CD4-positive, alpha-beta T cell (primary cell): ENCODE measurements at places on chromosomes 7 and 10.

GRCh38 chr10:191703-192518 lies 56.7 kb downstream of the ZMYND11 start:
- no peaks in the 10 kb centered on the region for H3K27me3 ChIP-seq
- H3K27ac ChIP-seq, result no peak overlapping the region
- DNase-seq, result no peak
- peaks cover 8% of the 10 kb centered on the region for H3K36me3 ChIP-seq
- H3K4me3 ChIP-seq, result no peak overlapping the region

- H3K27ac ChIP-seq, result no peak overlapping the region
- no peak for DNase-seq
- no peaks in the 10 kb centered on the region for H3K36me3 ChIP-seq
- H3K4me3 ChIP-seq, result no peak overlapping the region
- no peaks in the 10 kb centered on the region for H3K27me3 ChIP-seq
- no peaks in the 10 kb centered on the region for H3K4me1 ChIP-seq
Observed at GRCh38 chr7:74009719-74010118, 18.3 kb upstream of the ELN start.

- DNase-seq, result no peak
- no peaks in the 10 kb centered on the region for H3K4me1 ChIP-seq
- no peak overlapping the region for H3K27ac ChIP-seq
- H3K36me3 ChIP-seq, result no peaks in the 10 kb centered on the region
- H3K4me3 ChIP-seq, result no peak overlapping the region
- H3K27me3 ChIP-seq, result no peaks in the 10 kb centered on the region
Observed at GRCh38 chr7:46186131-46186530, 265.1 kb upstream of the IGFBP3 start.

DNA sequence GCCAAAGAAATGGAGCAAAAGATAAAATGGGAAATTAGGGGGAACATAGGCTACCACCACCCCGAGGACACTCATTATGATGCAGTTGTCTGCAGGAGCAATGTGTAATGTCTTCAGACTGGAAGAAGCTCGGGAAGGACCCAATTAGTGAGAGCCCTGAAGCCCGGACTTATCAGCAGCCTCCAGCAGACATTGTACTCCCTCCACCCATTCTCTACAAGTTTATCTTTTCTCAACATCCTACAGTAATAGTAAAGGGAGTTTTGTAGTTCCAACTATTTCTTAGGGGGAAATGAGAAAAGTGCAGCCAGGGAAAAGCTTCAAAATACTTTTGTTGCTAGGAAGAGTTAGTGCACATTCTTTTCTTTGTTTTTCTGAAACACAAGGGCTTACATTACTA lies 657.3 kb upstream of the COBL start:
- no peak for DNase-seq
- H3K27ac ChIP-seq, result no peak overlapping the region
- no peaks in the 10 kb centered on the region for H3K4me1 ChIP-seq
- no peak overlapping the region for H3K4me3 ChIP-seq
- H3K36me3 ChIP-seq, result no peaks in the 10 kb centered on the region

DNA sequence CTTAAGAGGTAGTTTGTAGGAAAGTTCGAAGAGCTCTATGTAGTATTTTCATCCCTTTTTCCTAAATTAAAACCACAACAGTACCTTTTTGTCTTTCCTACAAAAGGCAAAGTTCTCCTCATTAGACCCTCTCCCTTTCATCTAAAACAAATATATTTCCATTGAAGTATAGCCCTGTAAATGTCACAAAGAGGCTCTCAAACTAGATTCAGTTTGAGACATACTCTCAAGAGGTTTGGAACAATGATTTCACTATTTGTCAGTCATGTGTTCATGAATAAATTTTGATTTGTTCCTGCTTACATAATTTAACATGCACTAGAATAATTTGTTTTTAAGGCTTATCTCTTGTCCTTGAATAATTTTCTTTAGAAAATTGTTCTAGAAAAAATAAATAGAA lies 12.2 kb downstream of the TAS2R16 start:
- H3K27ac ChIP-seq, result no peak overlapping the region
- no peaks in the 10 kb centered on the region for H3K36me3 ChIP-seq
- H3K4me3 ChIP-seq, result no peak overlapping the region
- no peaks in the 10 kb centered on the region for H3K4me1 ChIP-seq
- no peaks in the 10 kb centered on the region for H3K27me3 ChIP-seq

- DNase-seq, result no peak
- H3K4me1 ChIP-seq, result peaks cover 9% of the 10 kb centered on the region
- H3K36me3 ChIP-seq, result no peaks in the 10 kb centered on the region
- no peaks in the 10 kb centered on the region for H3K27me3 ChIP-seq
Observed at GRCh38 chr10:3660753-3661152, 124.3 kb downstream of the KLF6 start.

GRCh38 chr10:18221123-18221522 lies 80.9 kb downstream of the CACNB2 start:
- DNase-seq, result no peak
- H3K36me3 ChIP-seq, result no peaks in the 10 kb centered on the region
- H3K27me3 ChIP-seq, result no peaks in the 10 kb centered on the region
- H3K4me1 ChIP-seq, result no peaks in the 10 kb centered on the region

DNA sequence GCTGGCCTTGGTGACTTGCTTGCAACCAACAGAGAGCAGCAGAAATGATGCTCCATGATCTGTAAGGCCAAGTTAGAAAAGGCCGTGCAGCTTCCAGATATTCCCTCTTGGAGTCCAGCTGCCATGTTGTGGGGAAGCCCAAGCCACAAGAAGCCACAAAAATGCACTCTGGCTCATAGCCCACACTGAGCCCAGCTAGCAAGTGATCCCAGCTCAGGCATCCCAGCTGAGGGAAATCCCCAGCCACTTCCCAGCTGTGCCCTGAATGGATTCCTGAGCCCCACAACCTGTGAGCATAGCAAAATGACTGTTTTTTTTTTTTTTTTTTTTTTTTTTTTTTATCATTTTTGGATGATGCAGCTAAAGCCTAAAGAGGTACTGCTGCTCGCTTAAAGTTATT lies 11.1 kb upstream of the SDK1 start:
- no peak overlapping the region for H3K27ac ChIP-seq
- H3K36me3 ChIP-seq, result no peaks in the 10 kb centered on the region

DNA sequence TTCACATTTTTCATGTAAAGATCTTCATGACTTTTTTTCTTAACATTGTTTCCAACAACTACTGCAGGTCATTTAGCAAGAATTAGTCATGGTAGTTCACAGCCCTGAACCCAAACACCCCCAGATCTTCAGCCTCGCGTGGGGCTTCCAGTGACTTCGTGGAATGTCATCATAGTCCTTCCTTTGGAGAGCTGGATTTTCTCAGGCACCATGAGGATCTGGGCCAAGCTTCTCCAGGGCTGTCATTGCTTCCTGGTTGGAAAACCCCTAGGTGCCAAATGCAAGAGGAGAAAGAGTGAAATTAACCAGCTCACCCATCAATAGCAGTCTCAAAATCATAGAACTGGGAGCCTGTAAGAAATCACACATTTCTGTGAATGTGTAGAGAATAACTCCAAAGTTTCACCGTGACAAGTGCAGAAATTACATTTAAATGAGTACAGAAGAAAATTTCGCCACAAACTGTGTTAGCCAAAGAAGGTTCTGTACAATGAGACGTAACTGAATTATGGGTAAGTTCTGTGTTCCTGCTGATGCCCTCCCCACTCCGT lies 175.4 kb downstream of the CELF2 start:
- DNase-seq, result no peak
- H3K4me3 ChIP-seq, result no peak overlapping the region
- no peak overlapping the region for H3K27ac ChIP-seq
- H3K36me3 ChIP-seq, result peaks cover 81% of the 10 kb centered on the region

- no peak for DNase-seq
- H3K4me1 ChIP-seq, result peaks cover 3% of the 10 kb centered on the region
- H3K27me3 ChIP-seq, result no peaks in the 10 kb centered on the region
Observed at GRCh38 chr7:151540146-151540545, 20.5 kb upstream of the RHEB start.

DNA sequence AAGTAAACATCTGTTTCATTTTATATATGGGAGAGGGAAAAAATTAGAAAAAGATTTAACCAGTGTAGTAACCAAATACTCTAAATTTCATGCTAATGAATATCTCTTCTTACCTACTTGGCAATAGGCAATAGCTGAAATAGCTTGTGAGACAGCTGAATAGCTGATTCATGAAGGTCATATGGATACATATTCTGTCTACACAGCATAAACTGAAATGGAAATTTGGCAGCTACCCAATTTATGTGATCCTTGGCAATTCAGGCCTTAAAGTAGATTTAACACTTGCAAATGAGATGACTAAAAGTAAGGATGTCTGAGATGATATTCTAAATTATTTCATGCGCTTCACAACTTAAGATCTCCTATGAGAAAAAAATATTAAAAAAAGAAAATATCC lies 261.2 kb upstream of the SEMA3A start:
- no peaks in the 10 kb centered on the region for H3K36me3 ChIP-seq
- H3K27me3 ChIP-seq, result no peaks in the 10 kb centered on the region

GRCh38 chr7:65325793-65326432 lies 47.7 kb upstream of the ZNF92 start:
- no peaks in the 10 kb centered on the region for H3K27me3 ChIP-seq
- H3K36me3 ChIP-seq, result no peaks in the 10 kb centered on the region
- H3K4me1 ChIP-seq, result no peaks in the 10 kb centered on the region
- DNase-seq, result no peak
- no peak overlapping the region for H3K4me3 ChIP-seq
- no peak overlapping the region for H3K27ac ChIP-seq

DNA sequence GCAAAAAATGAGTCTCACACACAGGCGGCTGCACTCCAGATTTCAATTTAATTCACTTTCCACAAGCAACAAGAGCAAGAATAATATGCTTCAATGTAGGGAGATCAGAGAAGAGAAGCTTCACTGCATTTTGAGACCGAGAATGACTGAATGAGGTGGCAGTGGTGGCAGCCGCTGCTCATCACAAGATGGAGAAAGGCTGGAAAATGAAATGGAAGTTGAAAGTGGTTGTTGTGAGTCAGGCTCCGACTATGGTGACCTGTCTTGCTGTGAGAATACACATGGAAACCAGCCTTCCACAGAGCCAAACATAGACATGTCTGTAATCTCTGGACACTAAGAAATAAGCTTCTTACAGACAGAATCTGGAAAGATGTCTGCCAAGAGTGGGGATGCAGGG lies 499.6 kb upstream of the LRRN3 start:
- H3K36me3 ChIP-seq, result no peaks in the 10 kb centered on the region
- H3K4me3 ChIP-seq, result no peak overlapping the region
- H3K4me1 ChIP-seq, result no peaks in the 10 kb centered on the region
- H3K27me3 ChIP-seq, result no peaks in the 10 kb centered on the region
- no peak overlapping the region for H3K27ac ChIP-seq
